Stimulated activated naive CD4-positive, alpha-beta T cell treated with Interleukin-2 at 50 U/mL for 16 hours (primary cell): ENCODE measurements at places on chromosomes 6 and 20.
A peak's percentile ranks its signal among the peaks of the same experiment; 100 is the strongest.

GRCh38 chr6:11386323-11386722 lies 151.2 kb upstream of the TMEM170B start:
- peak; percentile 21 for DNase-seq

DNA sequence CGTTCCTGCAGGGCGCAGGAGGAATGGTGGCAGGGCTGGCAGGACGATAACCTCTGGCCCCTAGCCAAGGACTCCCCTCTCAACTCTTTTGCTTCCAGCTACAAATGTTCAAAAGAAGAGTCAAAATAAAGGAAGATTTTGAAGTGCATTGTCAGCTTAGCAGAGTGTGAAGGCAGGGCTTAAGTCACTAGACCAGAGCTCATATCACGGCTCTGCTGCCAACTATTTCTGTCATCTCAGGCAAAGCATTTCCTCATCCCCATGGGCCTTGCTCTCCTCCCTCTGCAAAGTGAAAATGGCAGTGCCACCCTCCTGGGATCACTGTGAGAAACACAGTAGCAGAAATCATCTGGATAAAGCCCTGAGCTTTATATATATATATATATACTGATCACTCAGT lies 36.7 kb downstream of the CFAP61 start:
- no peak for DNase-seq

- DNase-seq, result no peak
Observed at GRCh38 chr6:146355521-146356100, 188.0 kb upstream of the RAB32 start.

- no peak for DNase-seq
Observed at GRCh38 chr6:164315376-164315775, 900.9 kb downstream of the QKI start.

DNA sequence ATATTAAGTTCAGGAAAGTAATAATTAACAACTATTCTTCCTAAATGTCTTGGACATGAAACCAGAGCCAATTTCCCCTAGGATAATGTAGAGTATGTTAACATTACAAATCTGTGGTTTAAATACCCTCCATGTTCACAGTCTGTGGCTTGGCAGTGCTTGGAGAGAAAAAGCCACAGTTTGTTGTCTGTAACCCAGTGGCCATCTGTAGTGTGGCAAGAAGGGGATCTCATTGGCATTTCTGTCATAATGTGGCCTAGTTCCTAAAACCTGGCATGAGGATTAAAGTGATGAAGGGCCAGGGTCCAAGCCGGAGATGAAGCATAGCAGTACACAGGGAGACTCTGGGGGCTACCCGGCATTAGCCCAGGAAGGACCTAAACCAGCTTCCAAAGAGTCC lies 31.2 kb downstream of the SYNE1 start:
- DNase-seq, result no peak

DNA sequence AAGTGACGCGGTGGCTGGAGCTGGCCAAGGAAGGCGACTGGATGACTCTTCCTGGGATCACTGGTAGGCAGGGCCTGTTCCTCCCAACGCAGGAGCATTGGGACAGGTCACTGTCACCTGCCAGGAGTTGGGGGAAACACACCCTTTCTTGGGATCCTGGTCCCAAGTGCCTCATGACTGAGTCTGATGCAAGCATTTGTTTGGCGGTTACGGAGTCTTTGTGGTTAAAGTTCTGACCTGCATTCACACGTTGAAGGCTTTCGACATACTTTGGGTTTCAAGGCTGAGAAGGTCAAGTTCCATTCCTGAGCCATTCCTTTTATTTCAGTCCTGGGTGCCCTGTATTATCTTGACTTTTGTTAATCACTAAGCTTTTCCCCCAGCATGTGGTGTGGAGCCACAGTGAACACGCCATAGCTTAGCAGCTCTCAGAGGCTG lies 6.0 kb downstream of the PNLDC1 start:
- no peak for DNase-seq

GRCh38 chr6:105274678-105275077 lies 94.9 kb upstream of the POPDC3 start:
- no peak for DNase-seq

GRCh38 chr20:20608641-20609040 lies 103.8 kb downstream of the RALGAPA2 start:
- DNase-seq, result no peak
